ENCODE measurements at places on chromosomes 1 and 21. TPM values are rescaled to one million over a fixed set of nuclear protein-coding genes. Genes with fewer than 3 reads are reported as not detected.

GRCh38 chr1:246497331-246497915 is 9.7 kb downstream of the SMYD3 start:
- no peak for DNase-seq

TRAF3IP3 gene
- 9.0 TPM for total RNA-seq

DNA sequence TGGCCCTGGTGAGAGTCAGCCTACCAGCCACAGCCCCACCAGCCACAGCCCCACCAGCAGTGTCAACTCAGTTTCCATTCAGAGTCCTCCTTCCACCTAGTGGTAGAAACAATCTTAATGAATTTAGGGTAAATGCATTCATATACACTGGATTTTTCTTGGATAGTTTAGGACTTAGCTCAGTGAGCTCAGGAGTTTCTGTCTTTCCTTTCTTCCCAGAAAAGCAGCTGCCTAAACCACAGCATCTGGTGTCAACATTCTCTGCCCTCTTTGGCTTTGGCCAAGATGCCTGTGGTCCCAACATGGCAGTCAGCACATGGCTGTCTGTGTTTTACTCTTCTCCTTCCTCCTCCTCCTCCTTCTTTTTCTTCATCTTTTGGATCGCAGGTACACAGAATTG is 94.0 kb downstream of the CLIC6 start:
- DNase-seq, result no peak

DNA sequence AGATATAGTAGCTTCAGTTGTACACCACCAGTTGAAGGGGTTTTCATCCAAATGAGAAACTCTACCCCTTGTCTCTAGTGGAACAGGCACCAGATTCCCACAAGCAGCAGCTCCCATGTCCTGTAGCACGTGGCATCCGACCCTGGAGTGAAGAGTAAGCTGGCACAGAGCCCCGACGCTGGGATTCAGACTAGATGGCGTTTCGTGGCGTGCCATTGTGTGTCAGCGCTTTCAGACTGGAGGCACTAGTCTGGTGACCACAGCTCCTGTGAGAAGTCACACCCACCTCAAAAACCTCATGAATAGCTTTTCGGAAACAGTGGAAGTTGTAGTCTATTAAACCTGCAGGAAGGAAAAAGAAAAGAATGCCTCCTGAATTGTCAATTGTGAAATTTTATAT is 20.2 kb downstream of the RRAGC start:
- DNase-seq, result no peak

LHX8 gene
- total RNA-seq, result not detected

GRCh38 chr1:99557546-99558202 is 88.2 kb upstream of the PALMD start:
- DNase-seq, result no peak

DNA sequence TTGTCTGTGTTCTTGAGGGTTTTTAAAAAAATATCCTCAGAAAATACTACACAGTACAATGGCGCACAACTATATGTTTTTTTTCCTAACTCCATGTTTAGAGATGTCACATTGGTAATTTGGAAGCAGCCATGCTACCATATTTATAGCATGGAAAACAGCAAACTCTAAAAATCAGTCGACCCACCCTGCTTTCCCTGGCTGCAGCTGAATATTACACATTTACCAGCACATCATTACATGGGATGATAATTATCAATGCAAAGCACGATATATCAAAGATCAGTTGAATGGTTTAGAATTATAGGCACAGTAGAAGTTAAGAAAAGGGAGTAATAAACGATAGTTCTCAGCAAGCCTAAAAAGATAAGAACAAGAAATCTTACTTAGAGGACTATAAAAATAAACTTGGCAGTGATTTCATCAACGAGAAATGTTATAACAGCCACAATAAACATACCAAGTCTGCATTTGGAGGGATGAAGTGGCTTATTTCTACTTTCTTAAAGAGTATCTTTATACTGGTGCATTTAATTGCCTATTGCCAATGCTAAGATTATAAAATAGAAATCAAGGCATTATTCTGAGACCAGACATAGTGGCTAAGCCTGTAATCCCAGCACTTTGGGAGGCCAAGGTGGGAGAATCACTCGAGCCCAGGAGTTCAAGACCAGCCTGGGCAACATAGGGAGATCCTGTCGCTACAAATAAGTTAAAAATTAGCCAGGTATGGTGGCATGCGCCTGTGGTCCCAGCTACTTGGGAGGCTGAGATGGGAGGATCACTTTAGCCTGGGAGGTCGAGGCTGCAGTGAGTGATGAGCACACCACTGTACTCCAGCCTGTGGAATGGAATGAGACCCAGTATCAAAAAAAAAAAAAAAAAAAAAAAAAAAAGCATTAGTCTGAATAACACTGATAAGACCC is 43.4 kb downstream of the WDR64 start:
- no peak for DNase-seq

DNA sequence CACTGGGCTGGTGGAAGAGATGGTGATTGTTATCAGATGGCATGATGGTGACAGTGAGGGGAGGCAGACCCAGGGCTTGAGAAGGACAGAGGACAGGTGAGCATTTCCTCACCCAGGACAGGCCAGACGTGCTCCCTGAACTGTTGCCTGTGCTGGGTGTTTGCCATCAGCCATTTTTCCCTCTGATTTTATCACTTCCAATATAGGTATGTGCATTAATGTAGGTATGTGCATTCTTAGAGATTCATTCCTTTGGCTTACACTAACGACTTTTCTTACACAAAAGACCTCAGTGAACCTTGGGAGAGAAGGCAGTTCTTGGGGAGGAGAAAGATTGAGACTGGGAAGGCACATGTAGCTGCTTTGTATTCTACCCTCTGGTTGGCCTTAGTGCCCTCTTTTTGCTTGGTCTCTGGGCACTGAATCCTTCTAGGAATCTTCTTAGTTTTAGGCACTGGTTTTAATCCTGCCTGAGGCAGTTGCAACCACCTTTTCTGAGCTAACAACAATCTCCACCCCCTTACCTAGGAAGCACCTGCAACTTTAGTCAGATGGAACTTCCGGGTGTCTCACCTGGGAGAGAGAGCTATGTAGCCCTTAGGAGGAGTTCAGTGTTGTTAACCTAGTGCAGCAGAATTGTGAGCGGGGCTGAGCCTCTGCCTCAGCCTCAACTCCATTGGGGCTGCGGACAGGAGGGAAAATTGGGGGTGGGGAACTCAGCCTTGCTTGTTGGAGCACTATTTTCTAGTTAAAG is 30.9 kb downstream of the C1orf116 start:
- DNase-seq, result no peak

GRCh38 chr1:208467151-208467780 is 223.1 kb upstream of the PLXNA2 start:
- DNase-seq, result no peak

DNA sequence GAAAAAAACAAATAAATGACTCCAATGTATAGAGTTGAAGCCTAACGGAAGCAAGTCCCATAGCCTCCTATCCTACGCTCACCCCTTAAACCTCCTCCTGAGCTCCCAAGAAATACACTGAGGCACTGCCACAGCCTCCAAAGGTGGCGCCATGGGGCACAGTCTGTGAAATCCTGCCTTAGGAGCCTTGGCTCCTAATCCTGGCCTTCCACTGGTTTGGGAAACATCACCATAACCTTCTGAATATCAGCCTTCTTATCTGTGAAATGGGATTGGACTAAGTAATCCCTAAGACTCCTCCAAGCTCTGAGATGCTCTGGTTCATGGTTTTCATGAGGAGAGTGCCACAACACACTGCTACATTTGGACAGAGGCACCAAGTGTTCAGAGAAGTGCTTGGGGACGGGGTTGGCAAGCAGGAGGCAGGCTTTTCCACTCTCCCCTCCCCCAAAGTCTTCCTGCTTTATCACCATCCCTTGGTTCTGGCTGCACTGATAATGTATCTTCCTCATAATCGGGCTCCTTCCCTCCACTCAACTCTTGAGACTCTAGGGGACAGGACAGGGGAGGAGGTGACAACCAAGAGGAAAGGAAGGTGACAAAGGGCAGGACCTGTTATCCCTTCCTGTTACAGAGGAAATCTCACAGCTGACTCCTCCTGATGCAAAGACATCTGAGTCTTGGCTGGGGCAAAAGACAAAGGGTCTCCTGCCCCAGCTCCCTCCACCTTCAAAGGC is 2.7 kb downstream of the SLAMF7 start:
- no peak for DNase-seq

S100A7A gene
- total RNA-seq, result not detected
